Stimulated activated CD4-positive, alpha-beta T cell treated with anti-CD3 and anti-CD28 coated beads, Interleukin-12 subunit alpha, Interleukin-12 subunit beta, amount 100 ng/mL, for 24 hours (primary cell): ENCODE measurements at places on chromosomes 12 and 14.

DNA sequence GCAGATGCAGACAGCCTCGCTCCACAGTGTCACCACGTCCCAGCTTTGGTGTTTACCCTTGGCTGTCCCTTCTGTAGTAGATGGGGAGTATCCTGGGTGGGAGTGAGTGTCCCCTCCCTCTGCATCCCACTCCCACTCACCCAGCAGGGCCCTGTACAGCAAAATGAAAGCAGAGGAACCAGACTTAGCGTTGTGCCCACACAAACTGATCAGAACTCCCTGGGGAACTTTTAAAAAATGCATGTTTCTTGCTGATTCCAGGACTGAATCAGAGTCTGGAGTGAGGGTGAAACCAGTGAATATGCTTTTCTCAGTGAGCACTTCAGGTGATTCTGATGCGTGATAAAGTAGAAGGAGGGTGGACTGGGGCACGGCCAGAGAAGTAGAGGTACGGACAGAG lies 2.9 kb downstream of the ACVRL1 start:
- DNase-seq: no peak

DNA sequence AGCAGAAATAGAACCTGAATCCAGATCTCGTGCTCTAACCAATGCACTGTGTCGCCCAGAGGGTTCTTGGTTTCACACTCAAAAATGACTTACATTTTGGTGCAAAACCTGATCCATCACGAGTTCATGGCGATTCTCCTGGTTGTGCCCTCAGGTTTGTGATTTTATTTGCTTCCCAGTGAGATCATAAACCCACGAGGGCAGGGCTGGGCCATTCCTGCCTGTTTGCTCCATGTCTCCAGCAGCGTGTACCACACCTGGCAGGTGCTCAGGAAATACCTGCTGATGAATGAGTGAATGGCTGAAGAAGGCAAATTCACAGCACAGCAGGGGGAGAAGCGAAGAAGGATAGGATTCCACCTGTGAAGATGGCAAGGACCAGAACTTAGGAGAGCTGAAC lies 9.4 kb downstream of the ACACB start:
- DNase-seq: no peak

DNA sequence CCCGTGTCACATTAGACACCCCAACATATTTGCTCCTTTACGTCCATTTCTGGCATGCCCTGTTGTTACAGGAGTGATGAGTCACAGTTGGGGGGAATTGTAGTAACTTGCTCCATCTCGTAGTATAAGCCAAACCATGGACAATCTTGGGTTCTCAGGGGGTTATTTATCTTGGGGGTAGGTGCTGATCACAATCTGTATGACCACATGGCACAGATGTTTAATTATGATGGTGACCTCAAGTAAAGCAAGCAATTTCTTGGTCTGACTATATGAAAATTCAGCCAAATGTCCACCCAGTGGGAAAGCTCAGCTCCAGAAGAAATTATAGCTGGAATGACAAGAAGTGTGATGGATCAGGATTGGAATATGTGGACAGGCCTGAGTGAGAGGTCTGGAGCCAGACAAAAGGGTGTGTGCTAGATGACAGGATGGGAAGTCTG lies 32.1 kb upstream of the STON2 start:
- DNase-seq: no peak

DNA sequence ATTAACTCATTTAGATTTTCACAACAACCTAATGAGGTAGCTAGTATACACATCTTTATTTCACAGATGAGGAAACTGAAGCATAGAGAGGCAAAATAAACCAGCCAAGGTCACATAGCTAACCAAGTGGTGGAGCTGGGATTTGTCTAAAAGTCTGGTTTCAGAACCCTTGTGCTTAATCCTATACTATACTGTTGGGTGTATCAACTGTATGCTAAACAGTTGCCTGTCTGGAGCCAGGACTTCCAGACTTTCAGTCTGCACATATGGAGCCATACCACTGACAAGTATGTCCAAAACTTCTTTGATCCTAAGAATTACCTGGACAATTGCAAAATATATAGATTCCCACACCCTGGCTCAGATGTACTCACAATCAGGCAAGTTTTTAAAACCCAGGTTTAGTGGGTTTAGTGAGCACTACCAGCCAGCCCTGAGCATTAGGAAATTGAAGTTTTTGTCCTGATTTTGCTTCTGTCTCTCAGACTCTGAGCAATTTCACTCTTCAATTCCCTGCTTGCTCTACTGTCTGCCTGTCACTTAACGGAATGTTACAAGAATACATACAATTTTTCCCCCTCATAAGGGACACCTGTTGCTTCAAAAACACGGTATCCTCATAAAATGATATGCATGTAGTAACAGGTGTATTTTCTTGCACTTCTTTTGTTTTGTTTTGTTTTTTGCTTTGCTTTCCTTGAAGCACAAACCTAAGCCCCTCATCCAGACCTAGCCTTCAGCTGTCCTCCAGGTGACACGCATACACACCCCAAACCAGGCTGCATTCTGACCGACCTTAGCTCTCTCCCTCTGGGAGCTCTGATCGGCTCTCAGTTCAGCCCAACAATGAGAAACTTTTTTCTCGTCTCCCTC lies 9.6 kb upstream of the SALL2 start:
- no peak for DNase-seq

GRCh38 chr14:94717808-94718207 lies 52.1 kb downstream of the GSC start:
- no peak for DNase-seq
